ENCODE measurements at places on chromosomes 2 and 18.

- peak; percentile 39 for DNase-seq
Measured at GRCh38 chr18:76490670-76491472, 4.2 kb downstream of the ZNF516 start.

GRCh38 chr18:65942854-65943253 lies 192.0 kb downstream of the CDH7 start:
- DNase-seq: no peak

GRCh38 chr2:215460682-215461382 lies 25.0 kb upstream of the FN1 start:
- peak; percentile 54 for DNase-seq

- no peak for DNase-seq
Measured at GRCh38 chr18:29326214-29326613, 1149.3 kb upstream of the CDH2 start.

GRCh38 chr18:30618567-30618966 lies 424.0 kb downstream of the DSC3 start:
- no peak for DNase-seq

- DNase-seq: no peak
Measured at GRCh38 chr2:2102866-2103653, 228.0 kb downstream of the MYT1L start.

- no peak for DNase-seq
Measured at GRCh38 chr2:74821177-74822126, 12.5 kb upstream of the HK2 start.

DNA sequence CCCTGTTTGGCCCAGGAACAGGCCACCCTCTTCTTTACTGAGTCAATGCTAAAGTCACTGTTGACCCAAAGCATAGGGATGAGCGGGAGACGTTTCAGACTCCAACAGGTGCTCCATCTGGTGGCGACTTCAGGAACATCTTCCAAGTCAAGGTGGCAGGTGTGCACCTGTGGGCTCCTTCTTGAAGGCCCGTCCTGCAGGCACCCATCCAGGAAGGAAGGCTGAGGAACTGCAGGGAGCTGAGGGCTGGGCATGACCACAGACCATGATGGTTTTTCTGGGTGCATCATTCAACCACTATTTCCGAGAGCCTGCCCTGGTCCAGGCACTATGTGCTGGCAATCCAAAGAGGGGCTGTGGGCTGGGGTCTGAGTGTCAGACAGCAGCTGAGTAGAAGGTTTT lies 142.8 kb downstream of the NDUFA10 start:
- no peak for DNase-seq

- no peak for DNase-seq
Measured at GRCh38 chr2:37653093-37653492, 18.3 kb downstream of the CDC42EP3 start.

- peak; percentile 58 for DNase-seq
Measured at GRCh38 chr18:13800505-13801259, 23.3 kb upstream of the MC5R start.

GRCh38 chr2:70388128-70388527 lies 86.3 kb upstream of the FAM136A start:
- DNase-seq: no peak

- DNase-seq: no peak
Measured at GRCh38 chr2:71452565-71452964, 796 bp upstream of the DYSF start.

GRCh38 chr18:51383116-51383515 lies 185.6 kb upstream of the MEX3C start:
- DNase-seq: no peak

- peak; percentile 7 for DNase-seq
Measured at GRCh38 chr2:152950126-152950525, 231.7 kb downstream of the ARL6IP6 start.

DNA sequence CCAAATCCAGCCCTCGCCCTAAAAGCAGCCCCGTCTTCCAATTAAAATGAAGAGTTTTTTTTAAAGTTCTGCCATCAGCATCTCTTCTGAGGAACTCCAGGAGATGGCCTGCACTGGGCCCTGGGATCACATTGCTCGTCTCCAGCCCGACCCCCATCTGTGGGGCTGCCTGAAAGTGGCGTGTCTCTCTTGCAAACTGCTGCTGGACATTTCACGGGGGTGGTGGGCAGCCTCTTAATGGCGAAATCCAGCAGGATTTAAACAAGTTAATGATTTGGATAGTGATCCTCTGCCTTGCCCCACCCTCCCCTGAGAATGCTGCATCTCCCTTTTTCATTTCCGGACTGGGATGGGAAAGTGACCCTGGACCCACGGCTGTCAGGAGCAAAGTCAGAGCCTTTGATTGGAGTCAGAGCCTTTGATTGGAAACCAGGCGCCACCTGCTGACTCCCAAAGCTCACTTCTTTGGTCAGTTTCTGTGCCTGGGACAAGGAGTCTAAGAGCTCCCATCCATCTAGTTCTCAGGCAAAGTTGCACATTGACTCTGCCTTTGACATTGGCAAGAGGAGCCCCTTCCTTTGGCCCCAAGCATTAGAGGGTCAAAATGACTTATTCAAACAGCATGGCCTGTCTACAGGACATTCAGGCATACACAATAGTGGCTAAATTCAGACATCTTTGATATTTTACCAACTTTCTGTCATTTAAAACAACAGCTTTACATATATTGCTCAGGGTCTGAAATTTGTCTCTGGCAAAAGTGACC lies 155.2 kb downstream of the SH3BP4 start:
- DNase-seq: peak; percentile 81

GRCh38 chr18:22391407-22392345 lies 26.0 kb downstream of the CTAGE1 start:
- peak; percentile 55 for DNase-seq

GRCh38 chr18:7789856-7790552 lies 222.9 kb downstream of the PTPRM start:
- DNase-seq: peak; percentile 47

DNA sequence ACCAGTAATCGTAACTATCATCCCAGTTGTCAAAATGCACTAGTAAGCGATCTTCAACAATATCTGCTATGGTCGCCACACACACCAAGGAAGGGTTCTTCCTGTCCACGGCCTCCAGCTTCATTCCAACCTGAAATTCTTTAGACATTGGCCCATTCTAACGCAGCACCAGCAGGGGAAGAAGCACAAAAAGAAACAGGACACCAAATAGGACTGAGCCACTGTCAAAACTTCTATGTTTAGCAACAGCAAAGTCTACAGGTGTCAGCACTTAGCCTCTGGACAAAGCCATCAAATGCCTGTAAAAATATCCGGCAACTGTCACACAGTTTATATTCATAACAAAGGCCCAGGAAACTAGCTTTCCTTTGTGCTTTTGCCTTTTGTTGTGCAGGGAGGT lies 175.0 kb downstream of the L3MBTL4 start:
- DNase-seq: no peak

DNA sequence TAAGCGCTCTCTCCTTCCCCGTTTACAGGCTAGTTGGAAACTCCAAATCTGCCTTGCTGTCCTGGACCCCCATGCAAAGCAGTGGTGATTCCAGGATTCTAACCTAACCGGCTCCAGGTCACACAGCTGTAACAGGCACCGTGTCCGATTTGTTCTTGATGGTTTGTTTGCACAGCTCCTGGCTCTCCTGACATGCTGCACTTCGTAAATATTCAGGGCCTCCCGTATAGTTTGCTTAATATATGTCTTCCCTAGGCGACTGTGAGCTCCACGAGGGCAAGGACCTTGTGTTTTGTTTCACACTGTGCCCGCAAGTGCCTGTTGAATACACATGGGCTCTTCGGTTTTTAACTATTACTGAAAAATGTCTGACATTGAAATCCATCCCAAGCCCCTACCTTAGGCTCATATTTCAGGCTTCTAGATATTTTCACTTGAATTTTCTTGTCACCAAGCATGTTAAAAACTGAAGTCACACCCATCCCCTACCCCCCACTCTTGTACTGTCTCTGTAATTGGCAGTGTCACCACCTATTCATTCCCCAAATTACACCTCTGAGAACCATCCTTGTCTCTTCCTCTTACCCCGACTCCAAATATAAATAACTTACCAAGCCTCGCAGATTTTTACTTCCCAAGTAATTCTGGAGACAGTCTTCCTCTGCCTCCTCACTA lies 1.0 kb upstream of the PUM2 start:
- DNase-seq: no peak

- no peak for DNase-seq
Measured at GRCh38 chr2:98253461-98254070, 92.7 kb upstream of the CNGA3 start.

GRCh38 chr18:71238974-71239624 lies 950.3 kb downstream of the SOCS6 start:
- DNase-seq: no peak

GRCh38 chr2:66691031-66691965 lies 256.4 kb downstream of the MEIS1 start:
- DNase-seq: no peak

- DNase-seq: no peak
Measured at GRCh38 chr18:47932190-47932589, 1.7 kb upstream of the SMAD2 start.

GRCh38 chr2:13193075-13193474 lies 476.3 kb downstream of the TRIB2 start:
- DNase-seq: no peak

DNA sequence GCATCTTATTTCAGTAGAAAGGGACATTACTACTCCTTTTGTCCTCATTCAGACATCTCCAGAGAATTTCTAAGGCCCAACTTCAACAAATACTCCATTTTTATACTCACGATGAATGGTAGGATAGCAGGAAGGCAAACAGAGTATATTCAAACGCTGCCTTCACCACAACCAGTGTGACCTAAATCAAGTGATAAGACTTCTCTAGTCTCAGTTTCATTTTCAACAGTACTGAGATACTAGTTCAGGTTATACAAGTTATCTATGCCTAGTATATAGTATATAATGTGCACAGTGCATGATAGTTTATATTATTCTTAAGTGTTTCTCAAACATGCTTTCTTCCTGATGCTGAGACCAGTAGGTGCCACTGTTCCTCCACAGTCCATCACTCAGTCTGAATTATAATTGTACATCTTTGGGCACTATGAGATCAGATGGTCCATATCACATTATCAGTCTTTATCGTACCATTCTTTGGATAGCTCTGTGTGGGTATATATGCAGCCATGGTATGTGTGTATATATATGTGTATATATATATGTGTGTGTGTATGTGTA lies 66.3 kb upstream of the RPE start:
- no peak for DNase-seq

- no peak for DNase-seq
Measured at GRCh38 chr2:218961651-218962570, 2.4 kb downstream of the CDK5R2 start.

GRCh38 chr2:101518578-101519492 lies 43.9 kb upstream of the RFX8 start:
- DNase-seq: no peak

All from AG08396 (cell line).